ENCODE measurements at places on chromosomes 1 and 21. TPM values are rescaled to one million over a fixed set of nuclear protein-coding genes. Genes with fewer than 3 reads are reported as not detected.

GRCh38 chr1:85450832-85451231 lies 14.1 kb downstream of the DDAH1 start:
- H3K36me3 ChIP-seq = no peaks in the 10 kb centered on the region
- no peak overlapping the region for H3K4me3 ChIP-seq
- H3K27ac ChIP-seq = no peak overlapping the region
- no peak for DNase-seq

DNA sequence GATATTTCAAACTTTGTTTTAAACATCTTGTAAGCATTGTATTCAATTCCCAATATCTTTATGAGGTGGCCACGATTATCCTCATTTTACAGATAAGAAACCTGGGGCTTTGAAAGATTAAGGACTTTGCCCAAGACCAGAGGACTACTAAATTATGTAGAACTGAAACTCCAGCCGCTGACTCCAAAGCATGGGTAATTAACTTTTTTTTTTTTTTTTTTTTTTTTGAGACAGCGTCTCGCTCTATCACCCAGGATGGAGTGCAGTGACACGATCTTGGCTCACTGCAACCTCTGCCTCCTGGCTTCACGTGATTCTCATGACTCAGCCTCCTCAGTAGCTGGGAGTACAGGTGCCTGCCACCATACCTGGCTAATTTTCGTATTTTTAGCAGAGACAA lies 68.7 kb downstream of the ALG14 start:
- H3K36me3 ChIP-seq = no peaks in the 10 kb centered on the region
- no peak overlapping the region for H3K4me3 ChIP-seq
- no peak for DNase-seq
- no peaks in the 10 kb centered on the region for H3K27me3 ChIP-seq
- H3K27ac ChIP-seq = no peak overlapping the region

DNA sequence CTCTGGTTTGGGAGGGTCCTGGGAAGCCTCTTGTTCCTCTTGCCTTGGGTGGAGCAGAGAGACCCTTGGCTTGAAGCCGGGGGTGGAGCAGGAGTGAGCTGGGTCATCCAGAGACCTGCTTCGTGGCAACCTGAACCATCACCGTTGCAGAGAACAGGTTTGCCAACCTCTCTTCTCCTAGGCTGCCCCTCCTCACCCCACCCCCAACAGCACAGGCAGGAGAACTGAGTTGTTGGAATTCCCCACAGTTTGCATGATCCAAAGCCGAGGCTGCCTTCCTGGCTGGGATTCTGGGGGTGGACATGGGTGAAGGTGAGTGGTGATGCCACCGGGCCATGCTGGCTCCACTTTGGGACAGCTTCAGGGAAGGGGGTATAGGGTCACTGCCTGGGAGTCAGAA lies 2.2 kb downstream of the WNT4 start:
- peaks cover 34% of the 10 kb centered on the region for H3K27me3 ChIP-seq
- H3K36me3 ChIP-seq = no peaks in the 10 kb centered on the region
- no peak overlapping the region for H3K27ac ChIP-seq
- H3K4me3 ChIP-seq = no peak overlapping the region
- no peak for DNase-seq
- H3K4me1 ChIP-seq = peaks cover 5% of the 10 kb centered on the region

- H3K27ac ChIP-seq = no peak overlapping the region
- no peaks in the 10 kb centered on the region for H3K27me3 ChIP-seq
- no peak for DNase-seq
- no peaks in the 10 kb centered on the region for H3K36me3 ChIP-seq
- no peaks in the 10 kb centered on the region for H3K4me1 ChIP-seq
Measured at GRCh38 chr1:240237305-240237721, 145.6 kb downstream of the FMN2 start.

Gene RAB29
- 29.3 TPM for total RNA-seq

Gene PLA2G2A
- total RNA-seq = not detected

Gene CYP4A11
- total RNA-seq = not detected

Gene CFHR2
- total RNA-seq = not detected

Gene ATP6V0B
- 75.6 TPM for total RNA-seq

Gene SH2D1B
- not detected for total RNA-seq
